ENCODE measurements at places on chromosomes 3 and 15. TPM values are rescaled to one million over a fixed set of nuclear protein-coding genes. Genes with fewer than 3 reads are reported as not detected.

The GORASP1 gene
- total RNA-seq = 52.8 TPM

The CCDC50 gene
- total RNA-seq = 55.9 TPM

The EDEM1 gene
- 51.2 TPM for total RNA-seq

The DBR1 gene
- total RNA-seq = 14.9 TPM

The SEMA5B gene
- total RNA-seq = 68.4 TPM

The HRG gene
- total RNA-seq = not detected

The RPP25 gene
- 17.8 TPM for total RNA-seq

The DLEC1 gene
- total RNA-seq = 0.17 TPM

The IL16 gene
- total RNA-seq = 2.0 TPM

The C3orf22 gene
- total RNA-seq = not detected

The GUCA1C gene
- total RNA-seq = not detected

The CYP11A1 gene
- not detected for total RNA-seq

The TMEM266 gene
- total RNA-seq = 1.1 TPM

The RAB6B gene
- 29.6 TPM for total RNA-seq

The CLRN1 gene
- total RNA-seq = not detected

The GHRL gene
- not detected for total RNA-seq

The GP5 gene
- total RNA-seq = not detected

The SNUPN gene
- total RNA-seq = 21.7 TPM

The TMCO5A gene
- total RNA-seq = not detected

The MASP1 gene
- 0.92 TPM for total RNA-seq

The ACTL6A gene
- total RNA-seq = 37.8 TPM

The KCNMB2 gene
- total RNA-seq = 0.27 TPM

The RSRC1 gene
- total RNA-seq = 20.2 TPM

The GOLGA6L7 gene
- not detected for total RNA-seq
